ENCODE measurements at places on chromosomes 1 and 21. TPM values are rescaled to one million over a fixed set of nuclear protein-coding genes. Genes with fewer than 3 reads are reported as not detected.

F13B gene
- total RNA-seq, result not detected

DYNLT4 gene
- not detected for total RNA-seq

SPATA45 gene
- total RNA-seq, result not detected

VSIG8 gene
- not detected for total RNA-seq

AMY1B gene
- total RNA-seq, result not detected

MAGI3 gene
- total RNA-seq, result 7.2 TPM

CDC20 gene
- 4.9 TPM for total RNA-seq

COL24A1 gene
- 0.32 TPM for total RNA-seq

SCNM1 gene
- 32.7 TPM for total RNA-seq

BCAN gene
- total RNA-seq, result 0.16 TPM

KIF26B gene
- 0.32 TPM for total RNA-seq

FCRL6 gene
- not detected for total RNA-seq

NBPF4 gene
- not detected for total RNA-seq

- DNase-seq, result no peak
Observed at GRCh38 chr1:159561497-159561896, 25.7 kb upstream of the OR10J5 start.

DNA sequence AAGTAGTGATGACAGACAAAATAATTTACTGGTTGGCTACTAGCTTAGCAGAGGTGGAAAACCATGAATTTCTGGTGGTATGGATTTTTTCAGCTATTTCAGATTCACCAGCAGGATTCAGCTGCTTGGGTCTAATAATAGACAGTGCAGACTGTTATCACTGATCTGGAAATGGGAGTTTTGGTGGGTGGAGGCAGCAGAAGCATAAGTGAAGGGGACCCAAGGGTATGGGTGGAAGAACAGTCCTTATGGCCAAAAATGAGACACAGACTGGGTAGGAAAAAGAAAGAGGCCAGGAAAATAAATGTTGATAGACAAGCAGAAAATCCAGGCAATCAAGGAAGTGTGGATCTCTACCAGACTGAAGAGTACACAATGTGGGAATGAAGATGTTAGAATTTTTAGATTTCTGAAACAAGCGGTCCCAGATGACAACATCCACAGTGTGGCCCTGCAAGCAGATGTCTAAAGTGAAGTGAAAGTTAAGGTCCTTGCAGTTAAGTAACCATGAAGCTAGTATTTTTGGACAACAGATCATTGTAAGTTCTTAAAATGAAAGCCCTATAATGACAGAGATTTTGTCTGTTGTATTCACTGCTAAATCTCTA is 24.7 kb downstream of the LYST start:
- no peak for DNase-seq

- DNase-seq, result no peak
Observed at GRCh38 chr1:179516976-179517705, 58.6 kb downstream of the NPHS2 start.

- no peak for DNase-seq
Observed at GRCh38 chr1:88441022-88441421, 243.1 kb upstream of the PKN2 start.

DNA sequence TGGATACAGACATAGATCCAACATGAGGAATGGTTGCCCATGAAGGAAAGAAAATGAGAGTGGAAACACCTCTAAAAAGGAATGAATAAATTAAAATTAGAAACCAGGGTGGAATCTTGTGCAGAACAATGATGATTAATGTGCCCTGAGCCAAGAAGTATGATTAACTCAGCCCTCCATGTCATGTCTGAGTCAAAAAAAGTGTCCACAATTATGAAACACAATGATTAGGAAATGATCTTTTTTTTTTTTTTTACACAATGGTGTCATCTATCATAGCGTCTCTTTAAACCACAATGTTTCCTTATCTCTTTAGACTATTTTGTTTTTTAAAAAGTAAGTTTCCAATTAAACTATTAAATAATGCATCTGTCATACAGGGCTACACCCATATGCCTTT is 78.9 kb upstream of the RAB4A start:
- DNase-seq, result no peak

DNA sequence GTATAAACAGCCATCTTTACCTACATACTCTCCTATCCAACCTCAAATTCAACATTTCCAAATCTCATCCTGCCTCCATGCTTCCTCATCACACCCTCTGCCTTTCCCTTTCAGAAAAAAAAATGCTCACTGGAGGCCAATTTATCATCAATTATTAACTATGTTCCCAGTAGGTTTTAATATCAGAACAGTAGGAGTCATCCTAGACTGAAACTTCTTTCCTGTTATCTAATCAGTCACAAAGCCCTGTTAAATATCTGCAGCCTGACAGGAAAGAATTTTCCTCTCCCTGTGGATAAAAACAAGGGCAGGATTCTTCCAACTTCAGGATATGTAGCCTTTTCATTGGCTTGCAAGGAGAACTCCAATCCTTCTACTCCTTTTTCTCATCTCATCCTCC is 28.4 kb downstream of the EGLN1 start:
- DNase-seq, result no peak

GRCh38 chr1:67717876-67718275 is 32.9 kb downstream of the GADD45A start:
- no peak for DNase-seq

DNA sequence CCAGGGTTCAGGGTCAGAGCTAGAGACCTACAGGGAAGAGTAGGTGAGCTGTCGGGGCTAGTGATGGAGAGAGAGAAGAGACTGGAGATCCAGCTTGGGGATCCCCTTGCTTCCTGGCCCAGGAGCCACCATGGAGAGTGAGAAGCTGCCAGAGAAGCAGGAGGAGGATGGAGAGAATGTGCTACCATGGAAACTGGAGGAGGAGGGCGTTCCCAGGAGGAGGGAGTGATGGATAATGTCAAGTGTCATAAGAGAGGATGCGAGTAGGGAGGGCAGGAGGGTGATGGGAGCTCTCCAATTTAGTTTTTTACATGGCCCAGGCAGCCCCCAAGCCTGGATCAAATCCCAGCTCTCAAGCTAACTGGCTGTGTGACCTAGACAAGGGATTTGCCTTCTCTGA is 46.5 kb upstream of the EPB41 start:
- DNase-seq, result no peak

DNA sequence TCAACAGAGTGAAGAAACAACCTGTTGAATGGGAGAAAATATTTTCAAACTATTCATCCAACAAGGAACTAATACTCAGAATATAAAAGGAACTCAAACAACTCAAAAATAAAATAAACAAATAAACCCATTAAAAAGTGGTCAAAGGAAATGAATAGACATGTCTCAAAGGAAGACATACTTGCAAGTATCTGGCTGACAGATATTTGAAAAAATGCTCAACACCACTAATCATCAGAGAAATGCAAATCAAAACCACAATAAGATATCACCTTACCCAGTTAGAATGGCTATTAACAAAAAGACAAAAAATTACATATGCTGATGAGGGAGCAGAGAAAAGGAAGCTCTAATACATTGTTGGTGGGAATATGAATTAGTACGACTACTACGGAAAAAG is 38.2 kb downstream of the TNFSF4 start:
- DNase-seq, result no peak

DNA sequence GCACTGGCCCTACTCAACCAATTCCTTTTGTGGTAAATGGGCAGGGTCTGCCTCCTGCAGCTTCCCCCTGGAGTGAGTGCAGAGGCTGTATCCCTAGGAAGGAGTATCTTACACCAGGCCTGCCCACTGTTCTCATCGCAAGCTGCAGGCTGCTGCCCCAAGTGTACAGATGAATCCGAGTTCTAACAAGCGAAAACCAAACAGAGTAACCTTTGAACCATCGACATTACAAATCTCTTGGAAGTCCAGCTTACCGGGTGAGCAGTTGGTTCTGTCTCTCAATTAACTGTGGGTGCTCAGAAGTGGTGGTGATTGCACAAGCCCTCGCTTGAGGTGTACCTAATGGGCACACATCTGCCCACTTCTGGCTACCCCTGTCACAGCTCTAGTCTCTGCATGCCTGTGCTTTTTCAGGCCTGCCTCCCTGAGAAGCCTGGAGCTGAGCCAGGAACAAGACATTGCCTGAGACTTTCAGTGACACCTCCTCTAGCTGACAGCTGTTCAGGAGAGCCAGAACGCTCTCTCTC is 22.7 kb downstream of the INAVA start:
- peak; percentile 43 for DNase-seq

GRCh38 chr1:204154568-204155255 is 2.9 kb upstream of the ETNK2 start:
- DNase-seq, result no peak

GRCh38 chr1:64315402-64315801 is 112.0 kb downstream of the UBE2U start:
- no peak for DNase-seq

DNA sequence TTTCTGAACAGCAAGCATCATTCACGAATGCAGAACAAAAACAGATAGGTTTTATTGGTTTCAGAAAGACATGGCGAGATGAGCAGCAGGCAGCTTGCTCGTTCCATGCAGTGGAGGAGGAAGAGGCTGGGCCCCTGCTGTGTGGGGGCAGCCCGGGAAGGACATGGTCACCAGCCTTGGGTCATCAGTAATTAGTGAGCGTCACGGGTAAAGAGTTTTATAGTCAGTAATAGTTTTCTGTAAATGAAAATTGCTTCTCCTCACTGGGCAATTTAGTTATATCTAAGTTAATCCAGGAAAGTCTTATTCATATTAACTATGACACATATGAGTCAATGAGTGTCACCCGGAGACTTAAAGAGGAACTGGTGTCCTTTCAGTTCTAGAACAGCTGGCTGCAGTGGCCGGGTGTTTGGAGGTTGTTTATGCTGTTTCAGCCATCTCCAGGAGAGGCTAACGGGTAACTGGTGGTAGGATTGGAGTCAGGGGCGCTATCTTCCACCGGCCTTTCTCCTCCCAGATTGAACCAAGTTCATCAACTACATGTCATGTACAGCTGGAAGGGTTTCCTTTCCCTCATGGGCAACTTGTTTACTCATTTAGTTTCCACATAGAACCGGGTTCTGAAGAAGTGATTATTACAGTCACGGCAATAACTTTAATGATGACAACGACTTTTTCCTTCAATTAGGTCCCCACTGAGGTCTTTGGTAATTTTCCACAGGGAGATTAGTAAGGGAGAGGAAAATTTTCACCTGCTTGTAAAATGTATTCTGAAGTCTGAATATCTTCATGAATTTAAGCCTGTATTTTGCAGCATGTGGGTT is 34.6 kb upstream of the SLC45A1 start:
- DNase-seq, result no peak

- DNase-seq, result no peak
Observed at GRCh38 chr1:59908682-59909081, 17.9 kb downstream of the CYP2J2 start.

DNA sequence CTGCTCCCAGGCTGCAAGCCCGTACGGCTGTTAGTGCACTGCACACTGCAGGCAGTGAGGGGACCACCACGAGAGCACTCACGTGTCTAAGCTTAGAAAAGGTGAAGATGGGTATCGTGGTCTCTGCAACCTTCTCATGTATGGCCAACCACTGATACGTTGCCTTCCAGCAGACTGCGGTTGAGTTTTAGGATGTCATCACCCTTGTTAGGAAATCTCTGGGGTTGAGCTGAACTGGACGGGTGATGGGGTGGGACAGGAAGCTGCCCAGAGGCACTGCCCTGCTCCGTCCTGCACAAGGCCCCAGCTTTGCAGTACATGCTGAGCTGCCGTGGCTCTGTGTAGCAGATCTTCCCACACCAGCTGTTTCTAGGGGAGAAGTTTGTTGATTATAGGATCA is 43.3 kb downstream of the FAAP20 start:
- DNase-seq, result no peak

DNA sequence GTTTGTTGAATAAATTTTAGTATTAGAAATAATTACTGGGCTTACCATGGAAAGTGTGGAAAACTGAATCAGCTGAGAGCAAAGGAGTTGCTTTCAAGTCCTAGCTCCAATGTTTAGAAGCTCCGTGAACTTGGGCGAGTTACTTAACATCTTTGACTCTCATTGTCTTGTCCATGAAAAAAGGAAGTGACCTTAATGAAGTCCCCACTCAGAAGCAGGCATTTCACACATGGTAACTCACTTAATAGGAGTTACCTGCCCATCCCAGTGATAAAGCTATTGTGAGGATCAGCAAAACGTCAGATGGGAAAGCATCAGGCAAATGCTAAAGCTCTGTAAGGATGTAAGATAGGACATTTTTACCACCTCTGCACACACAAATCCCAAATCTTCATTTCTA is 34.0 kb upstream of the GADD45A start:
- no peak for DNase-seq

- no peak for DNase-seq
Observed at GRCh38 chr1:21913258-21913657, 23.9 kb downstream of the HSPG2 start.

DNA sequence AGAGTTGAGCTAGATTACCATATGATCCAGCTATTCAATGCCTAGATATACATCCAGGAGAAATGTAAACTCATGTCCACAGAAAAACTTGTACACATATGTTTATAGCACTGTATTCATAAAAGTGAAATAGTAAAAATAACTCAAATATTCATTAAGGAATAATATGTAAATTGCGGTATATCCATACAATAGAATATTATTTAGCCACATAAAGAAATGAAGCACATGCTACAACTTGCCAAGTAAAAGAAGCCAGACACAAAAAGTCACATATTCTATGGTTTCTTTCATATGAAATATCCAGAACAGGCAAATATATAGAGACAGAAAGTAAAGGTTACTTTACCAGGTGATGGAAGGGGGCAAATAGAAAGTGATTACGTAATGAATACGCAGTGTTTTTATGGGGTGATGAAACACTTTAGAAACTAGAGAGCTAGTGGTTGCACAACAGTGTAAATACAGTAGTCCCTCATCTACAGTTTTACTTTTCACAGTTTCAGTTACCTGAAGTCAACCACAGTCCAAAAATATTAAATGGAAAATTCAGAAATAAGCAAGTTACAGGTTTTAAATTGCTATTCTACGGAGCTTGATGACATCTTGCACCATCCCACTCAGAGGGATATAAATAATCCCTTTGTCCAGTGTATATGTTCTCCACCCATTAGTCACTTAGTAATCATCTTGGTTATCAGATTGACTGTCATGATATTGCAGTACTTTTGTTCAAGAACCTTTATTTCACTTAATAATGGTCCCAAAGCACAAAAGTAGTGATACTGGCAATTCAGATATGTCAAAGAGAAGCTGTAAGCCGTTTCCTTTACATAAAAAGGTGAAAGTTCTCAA is 62.3 kb downstream of the ZNF644 start:
- DNase-seq, result no peak

DNA sequence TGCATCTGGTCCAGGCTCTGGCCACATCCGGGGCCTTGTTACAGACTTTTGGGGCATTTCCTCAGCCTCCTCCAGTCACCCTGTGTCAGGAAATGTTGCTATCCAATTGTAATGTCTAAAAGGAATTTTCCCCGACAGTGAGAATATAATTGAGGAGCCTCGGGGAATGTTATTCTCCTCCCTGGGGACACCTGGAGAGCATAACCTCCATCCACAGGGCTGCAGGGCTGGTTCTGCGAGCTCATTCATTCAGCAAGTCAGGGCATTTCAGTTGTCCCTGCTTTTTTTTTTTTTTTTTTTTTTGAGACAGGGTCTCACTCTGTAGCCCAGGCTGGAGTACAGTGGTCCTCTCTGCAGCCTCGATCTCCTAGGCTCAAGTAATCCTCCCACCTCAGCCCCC is 72.6 kb downstream of the MDM4 start:
- no peak for DNase-seq

- DNase-seq, result no peak
Observed at GRCh38 chr1:247335882-247336281, 4.2 kb upstream of the ZNF496 start.
